ENCODE measurements at places on chromosomes 13 and 19. TPM values are rescaled to one million over a fixed set of nuclear protein-coding genes. Genes with fewer than 3 reads are reported as not detected.

Gene GPR180
- total RNA-seq, result 3.1 TPM

Gene MIA
- total RNA-seq, result 30.2 TPM

Gene VSTM2B
- total RNA-seq, result not detected

Gene LILRB1
- not detected for total RNA-seq

Gene ELANE
- not detected for total RNA-seq

Gene ZNF132
- not detected for total RNA-seq

- no peak for DNase-seq
These were observed 417.1 kb downstream of the OLFM4 start for GRCh38 chr13:53445686-53446085.

GRCh38 chr19:16368385-16369305 is 44.0 kb downstream of the KLF2 start:
- DNase-seq, result no peak

GRCh38 chr13:99053636-99054233 is 75.9 kb upstream of the DOCK9 start:
- no peak for DNase-seq

DNA sequence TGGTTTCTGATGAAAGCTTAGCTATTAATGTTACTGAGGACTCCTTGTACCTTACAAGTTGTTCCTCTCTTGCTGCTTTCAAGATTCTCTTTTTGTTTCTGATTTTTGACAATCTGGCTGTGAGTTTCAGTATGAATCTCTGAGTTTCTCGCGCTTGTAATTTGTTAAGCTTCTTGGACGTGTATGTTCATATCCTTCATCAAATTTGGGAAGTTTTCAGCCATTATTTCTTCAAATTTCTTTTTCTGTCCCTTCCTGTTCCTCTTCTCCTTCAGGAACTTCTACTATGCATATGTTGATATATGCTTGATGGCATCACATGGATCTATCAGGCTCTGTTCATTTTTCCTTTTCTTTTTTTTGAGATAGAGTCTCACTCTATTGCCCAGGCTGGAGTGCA is 5.6 kb upstream of the URI1 start:
- DNase-seq, result no peak

DNA sequence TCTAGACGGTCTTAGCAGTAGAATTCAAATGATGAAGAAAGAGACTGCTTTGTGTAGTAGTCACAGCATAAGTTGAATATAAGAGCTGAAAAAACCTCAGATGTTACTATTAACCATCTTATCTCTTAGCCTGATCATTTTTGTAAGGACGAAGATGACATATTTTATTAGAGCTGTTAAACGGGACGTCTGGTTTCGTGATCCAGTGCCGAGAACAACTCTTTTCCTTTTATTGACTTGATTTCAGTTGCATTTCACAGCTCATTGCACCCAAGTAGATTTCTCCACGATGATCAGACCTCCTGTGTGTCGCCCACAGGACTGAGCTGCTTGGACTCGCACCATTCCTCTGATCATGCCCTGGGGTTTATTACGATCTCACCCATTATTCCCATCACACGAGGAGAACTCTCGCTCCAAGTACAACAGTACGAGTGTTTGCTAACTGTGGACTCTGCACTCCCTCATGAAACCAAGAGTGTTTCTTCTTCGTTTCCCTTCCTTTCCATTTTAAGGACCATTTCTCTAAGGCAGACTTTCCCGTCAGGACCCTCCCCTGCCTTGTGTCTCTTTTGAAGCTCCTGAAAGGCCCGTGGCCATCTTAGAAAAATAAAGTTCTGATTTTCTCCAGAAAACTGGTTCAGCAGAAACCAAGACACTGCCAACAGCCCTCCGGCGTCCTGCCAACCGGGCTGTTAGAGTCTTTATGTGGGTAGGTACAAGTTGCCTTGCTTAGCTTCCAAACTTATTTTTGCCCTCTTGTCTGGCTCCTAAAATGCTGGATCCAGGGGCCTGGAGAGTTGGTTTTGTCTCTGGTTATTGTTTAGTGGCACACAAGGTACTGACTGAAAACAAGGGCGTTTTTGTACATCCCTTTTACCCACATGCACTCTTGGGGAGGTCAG is 48.2 kb upstream of the RNF113B start:
- no peak for DNase-seq
